Uterus (tissue), 4 donors: ENCODE measurements at places on chromosomes 1 and 21. TPM values are rescaled to one million over a fixed set of nuclear protein-coding genes. Genes with fewer than 3 reads are reported as not detected.

- DNase-seq, result no peak
- no peak overlapping the region for H3K4me3 ChIP-seq
- no peaks in the 10 kb centered on the region for H3K4me1 ChIP-seq
- H3K27ac ChIP-seq, result no peak overlapping the region
- H3K27me3 ChIP-seq, result no peaks in the 10 kb centered on the region
These were observed 24.0 kb upstream of the ELOA start for GRCh38 chr1:23719162-23719820.

DNA sequence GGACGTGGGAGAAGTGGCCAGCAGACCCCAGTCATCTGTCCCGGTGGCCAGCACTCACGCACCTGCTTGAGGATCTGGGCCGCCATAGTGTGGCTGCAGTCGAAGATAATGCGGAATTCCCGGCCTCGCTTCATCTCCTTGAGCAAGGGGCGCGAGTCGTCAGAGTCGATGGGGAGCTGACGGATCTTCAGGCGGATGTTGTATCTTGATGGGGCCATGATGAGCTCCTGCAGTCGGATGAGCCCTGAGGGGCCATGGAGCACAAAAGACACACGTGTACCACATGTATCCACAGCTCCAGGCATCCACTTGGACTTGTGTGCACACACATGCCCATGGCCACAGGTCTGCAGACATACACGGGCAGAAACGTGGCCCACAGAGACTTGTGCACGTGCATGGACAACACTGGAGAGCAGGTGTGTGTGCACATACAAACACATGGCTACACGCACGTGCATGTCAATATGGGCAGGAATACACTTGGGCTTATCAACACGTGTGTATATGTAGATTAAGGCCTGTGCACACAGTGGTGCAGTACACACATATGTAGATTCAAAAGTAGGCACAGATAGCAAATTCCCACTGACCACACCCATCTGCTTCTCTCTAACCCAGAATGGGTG is 162.1 kb downstream of the GRIK3 start:
- no peaks in the 10 kb centered on the region for H3K36me3 ChIP-seq
- H3K27me3 ChIP-seq, result no peaks in the 10 kb centered on the region
- H3K4me3 ChIP-seq, result no peak overlapping the region
- no peak overlapping the region for H3K27ac ChIP-seq
- no peak for DNase-seq
- H3K4me1 ChIP-seq, result no peaks in the 10 kb centered on the region

GRCh38 chr1:194442901-194443575 is 1256.6 kb upstream of the B3GALT2 start:
- H3K36me3 ChIP-seq, result no peaks in the 10 kb centered on the region
- no peak overlapping the region for H3K27ac ChIP-seq
- no peaks in the 10 kb centered on the region for H3K27me3 ChIP-seq
- H3K4me1 ChIP-seq, result no peaks in the 10 kb centered on the region
- DNase-seq, result no peak
- no peak overlapping the region for H3K4me3 ChIP-seq

DNA sequence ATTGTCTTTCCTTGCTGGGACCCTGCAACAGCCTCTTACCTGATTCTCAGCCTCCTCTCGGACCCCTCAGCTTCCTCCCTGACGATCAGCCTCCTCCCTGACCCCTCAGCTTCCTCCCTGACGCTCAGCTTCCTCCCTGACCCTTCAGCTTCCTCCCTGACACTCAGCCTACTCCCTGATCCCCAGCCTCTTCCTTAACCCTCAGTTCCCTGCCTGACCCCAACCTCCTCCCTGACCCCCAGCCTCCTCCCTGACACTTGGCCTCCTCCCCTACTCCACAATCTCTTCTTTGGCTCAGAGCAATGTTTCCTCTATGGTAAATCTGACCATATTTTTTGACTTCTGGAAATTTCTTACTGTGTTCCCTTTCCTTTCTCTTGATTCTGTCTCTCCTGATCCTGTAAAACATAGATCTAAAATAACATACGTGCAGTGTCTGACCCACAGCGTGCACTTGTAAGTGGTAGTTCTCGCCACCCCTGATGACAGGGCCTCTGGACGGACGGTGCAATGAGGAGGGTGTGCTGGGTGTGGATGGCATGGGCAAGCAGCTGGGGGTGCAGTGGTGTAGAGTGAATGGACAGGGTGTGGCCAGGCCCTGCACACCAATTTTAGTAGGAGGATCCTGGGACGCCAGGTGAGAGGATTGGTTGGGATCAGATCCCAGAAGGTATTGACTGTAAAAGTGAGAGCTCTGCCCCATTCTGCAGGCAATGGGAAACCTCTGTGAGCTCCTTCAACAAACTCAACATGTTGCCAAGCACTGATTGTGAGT is 264.1 kb downstream of the FOXD2 start:
- no peaks in the 10 kb centered on the region for H3K36me3 ChIP-seq
- DNase-seq, result no peak
- H3K4me1 ChIP-seq, result no peaks in the 10 kb centered on the region
- no peak overlapping the region for H3K4me3 ChIP-seq
- no peak overlapping the region for H3K27ac ChIP-seq

DNA sequence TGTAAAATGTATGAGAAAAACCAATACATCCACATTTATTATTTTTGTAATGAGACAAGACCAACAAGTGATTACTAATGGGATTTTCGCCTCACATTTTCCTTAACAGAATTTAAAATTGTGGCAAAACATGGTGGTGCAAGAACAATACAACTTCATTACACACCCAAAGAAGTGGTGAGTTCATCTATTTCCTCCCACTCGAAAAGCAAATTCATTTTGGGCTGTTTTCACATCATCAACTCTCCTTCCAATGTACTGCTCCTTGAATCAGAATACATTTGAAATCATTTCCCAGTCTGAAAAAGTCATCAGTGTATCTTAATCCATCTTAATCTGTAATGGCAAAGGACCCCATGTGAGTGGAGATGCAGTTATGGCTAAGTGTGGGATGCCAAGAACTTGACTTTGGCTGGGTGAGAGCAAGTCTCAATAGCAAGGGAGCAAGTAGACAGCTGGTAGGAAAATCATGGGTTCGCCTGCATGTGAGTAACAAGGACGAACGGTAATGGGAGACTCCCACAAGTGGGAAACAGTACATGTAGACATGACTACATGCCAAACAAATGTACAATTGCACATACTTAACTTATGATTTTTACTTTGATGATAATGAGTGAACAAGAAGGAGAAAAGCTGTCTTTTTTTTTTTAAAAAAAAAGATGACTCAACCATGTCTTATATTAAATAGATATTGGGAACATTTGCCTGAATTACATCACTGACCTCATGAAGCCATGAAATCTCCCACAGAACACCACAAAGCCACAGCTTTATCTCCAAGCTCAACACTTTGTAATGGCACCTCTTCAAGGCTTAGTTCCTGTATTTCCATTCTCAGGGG is 46.0 kb downstream of the RUNX1 start:
- H3K27me3 ChIP-seq, result no peaks in the 10 kb centered on the region
- no peak overlapping the region for H3K27ac ChIP-seq
- no peak for DNase-seq
- H3K4me1 ChIP-seq, result no peaks in the 10 kb centered on the region

DNA sequence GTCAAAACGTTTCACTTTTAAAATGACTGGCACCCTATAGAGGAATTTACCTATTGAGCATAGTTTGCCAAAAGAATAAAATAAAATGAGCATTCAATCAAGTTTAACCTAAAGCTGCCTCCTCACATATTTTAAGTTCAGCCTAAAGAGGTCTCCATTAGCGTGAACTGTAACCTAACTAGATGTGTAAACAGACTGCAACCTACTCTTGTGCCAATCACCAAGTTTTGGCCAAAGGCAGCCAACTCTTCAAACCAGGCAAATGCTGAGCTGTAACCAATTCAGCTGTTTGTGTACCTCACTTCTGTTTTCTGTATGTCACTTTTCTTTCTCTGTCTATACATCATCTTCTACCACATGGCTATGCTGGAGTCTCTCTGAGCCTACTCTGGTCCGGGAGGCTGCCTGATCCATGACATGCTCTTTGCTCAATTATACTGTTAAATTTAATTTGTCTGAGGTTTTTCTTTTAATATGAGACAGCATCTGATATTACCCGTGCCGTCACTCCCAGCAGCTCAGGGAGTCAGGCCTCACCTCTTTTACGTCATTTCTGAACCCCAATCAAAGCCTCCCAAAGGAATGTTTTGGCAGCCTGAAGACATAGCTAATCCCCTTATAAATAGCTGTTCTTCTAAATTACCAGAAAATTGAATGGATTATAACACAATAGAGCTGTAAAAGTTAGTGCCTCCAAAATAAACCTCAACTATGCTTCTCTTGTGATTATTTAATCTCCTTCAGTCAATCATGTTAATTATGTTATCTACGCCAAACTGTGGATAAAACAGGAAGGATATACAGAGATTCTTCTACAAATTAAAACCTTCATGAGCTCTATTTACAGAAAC is 81.0 kb upstream of the NR5A2 start:
- DNase-seq, result no peak
- no peaks in the 10 kb centered on the region for H3K36me3 ChIP-seq
- no peaks in the 10 kb centered on the region for H3K27me3 ChIP-seq
- no peak overlapping the region for H3K27ac ChIP-seq
- no peaks in the 10 kb centered on the region for H3K4me1 ChIP-seq

GRCh38 chr1:71667216-71667615 is 586.4 kb upstream of the ZRANB2 start:
- H3K4me1 ChIP-seq, result no peaks in the 10 kb centered on the region
- DNase-seq, result no peak
- H3K27ac ChIP-seq, result no peak overlapping the region
- no peaks in the 10 kb centered on the region for H3K27me3 ChIP-seq

- DNase-seq, result no peak
- H3K4me3 ChIP-seq, result no peak overlapping the region
- no peak overlapping the region for H3K27ac ChIP-seq
- no peaks in the 10 kb centered on the region for H3K27me3 ChIP-seq
These were observed 37.4 kb downstream of the PCAT6 start for GRCh38 chr1:202848191-202848542.

GRCh38 chr1:13498553-13498952 is 15.2 kb downstream of the LRRC38 start:
- H3K27ac ChIP-seq, result no peak overlapping the region
- H3K4me1 ChIP-seq, result no peaks in the 10 kb centered on the region
- no peaks in the 10 kb centered on the region for H3K36me3 ChIP-seq
- H3K27me3 ChIP-seq, result no peaks in the 10 kb centered on the region
- no peak overlapping the region for H3K4me3 ChIP-seq
- DNase-seq, result no peak

DNA sequence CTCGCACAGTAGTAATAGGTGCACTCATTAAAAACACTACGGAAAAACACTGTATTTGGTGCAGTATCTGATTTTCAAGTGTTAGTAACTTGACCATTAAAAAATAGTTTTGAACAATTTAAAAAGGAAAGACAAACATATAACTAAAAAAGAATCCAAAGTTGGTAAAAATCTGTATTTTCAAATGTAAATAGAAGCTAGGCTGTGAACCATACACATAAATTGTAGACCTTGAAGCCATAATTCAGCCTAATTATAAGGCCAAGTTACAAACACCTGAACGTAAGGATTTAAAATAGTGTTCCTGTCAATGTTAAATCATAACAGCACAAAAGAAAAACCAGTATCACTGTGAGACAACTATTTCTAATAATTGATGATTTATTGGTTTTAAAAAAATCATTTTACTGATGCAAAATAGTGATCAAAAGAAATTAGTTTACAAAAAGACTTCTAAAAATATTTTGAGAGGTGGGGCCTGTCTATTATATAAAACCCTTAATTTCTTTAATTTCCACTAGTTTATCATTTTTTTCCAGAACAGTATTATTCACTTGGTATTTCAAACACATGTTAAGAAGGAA is 4.5 kb downstream of the IRF2BP2 start:
- H3K4me3 ChIP-seq, result peak overlapping the region; percentile 48
- H3K27ac ChIP-seq, result peak overlapping the region; percentile 100
- no peaks in the 10 kb centered on the region for H3K36me3 ChIP-seq
- no peaks in the 10 kb centered on the region for H3K27me3 ChIP-seq
- DNase-seq, result no peak

DNA sequence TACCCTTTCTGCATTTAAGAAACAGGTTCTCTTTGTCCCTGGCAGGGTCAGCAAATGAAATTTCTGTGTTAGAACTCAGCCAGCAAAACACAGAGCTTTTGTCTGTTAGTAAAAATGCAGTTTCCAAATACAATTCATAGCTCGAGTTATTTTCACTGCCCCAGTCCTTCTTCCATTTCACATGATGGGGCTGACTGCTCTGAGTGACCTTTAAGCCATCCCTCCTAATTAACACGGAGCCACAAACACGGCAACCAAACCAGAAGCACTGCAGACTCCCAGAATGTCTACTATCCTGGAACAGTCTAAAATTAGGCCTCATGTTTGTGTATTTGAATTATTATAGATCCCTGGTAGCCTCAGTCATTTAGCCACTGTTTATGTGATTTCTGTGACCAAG is 99.1 kb upstream of the RGS4 start:
- no peak for DNase-seq
- H3K4me1 ChIP-seq, result no peaks in the 10 kb centered on the region
- H3K27ac ChIP-seq, result no peak overlapping the region
- H3K4me3 ChIP-seq, result no peak overlapping the region

DNA sequence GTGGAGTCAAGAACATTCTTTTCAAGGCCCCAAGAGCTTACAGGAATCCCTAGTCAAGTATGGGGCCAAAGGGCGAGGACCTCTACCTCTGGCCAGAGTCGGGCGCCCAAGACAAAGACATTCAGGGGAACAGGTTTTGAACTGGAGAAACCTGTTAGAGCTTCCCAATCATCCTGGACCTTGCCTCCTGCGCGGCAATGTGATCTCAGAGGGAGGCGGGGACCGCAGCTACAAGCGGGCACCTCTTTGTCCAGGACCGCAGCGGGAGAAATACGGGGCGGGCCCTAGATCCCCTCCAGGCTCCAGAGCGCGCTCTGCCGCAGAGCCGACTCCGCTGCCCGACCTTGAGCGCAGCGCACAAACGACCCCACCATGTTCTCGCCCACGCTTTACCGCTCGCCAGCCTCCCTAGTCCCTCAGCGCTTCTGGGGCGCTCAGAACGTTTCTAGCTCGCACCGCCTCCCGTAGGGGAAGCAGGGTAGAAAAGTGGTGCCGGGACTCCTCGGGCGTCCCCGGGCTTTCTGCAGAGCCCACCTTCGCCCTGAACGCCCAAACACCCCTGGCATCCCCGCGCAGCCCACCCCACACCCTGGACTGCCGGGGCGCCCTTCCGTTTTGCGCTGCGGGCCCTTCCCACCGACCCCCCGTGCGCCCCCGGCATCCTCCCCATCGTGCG is 28.1 kb downstream of the RABIF start:
- H3K36me3 ChIP-seq, result no peaks in the 10 kb centered on the region
- peak overlapping the region; percentile 57 for H3K27ac ChIP-seq
- H3K4me3 ChIP-seq, result peak overlapping the region; percentile 60
- no peaks in the 10 kb centered on the region for H3K4me1 ChIP-seq
- peak; percentile 33 for DNase-seq

Gene DMRTB1
- not detected for total RNA-seq

Gene PGLYRP3
- total RNA-seq, result not detected

Gene LAMC2
- 5.9 TPM for total RNA-seq
